Stimulated activated CD4-positive, alpha-beta T cell treated with anti-CD3 and anti-CD28 coated beads, Interleukin-12 subunit alpha, Interleukin-12 subunit beta, amount 100 ng/mL, for 48 hours (primary cell): ENCODE measurements at places on chromosomes 6 and 20.
A peak's percentile ranks its signal among the peaks of the same experiment; 100 is the strongest.

- no peak for DNase-seq
Observed at GRCh38 chr6:98539741-98540140, 294.6 kb upstream of the POU3F2 start.

DNA sequence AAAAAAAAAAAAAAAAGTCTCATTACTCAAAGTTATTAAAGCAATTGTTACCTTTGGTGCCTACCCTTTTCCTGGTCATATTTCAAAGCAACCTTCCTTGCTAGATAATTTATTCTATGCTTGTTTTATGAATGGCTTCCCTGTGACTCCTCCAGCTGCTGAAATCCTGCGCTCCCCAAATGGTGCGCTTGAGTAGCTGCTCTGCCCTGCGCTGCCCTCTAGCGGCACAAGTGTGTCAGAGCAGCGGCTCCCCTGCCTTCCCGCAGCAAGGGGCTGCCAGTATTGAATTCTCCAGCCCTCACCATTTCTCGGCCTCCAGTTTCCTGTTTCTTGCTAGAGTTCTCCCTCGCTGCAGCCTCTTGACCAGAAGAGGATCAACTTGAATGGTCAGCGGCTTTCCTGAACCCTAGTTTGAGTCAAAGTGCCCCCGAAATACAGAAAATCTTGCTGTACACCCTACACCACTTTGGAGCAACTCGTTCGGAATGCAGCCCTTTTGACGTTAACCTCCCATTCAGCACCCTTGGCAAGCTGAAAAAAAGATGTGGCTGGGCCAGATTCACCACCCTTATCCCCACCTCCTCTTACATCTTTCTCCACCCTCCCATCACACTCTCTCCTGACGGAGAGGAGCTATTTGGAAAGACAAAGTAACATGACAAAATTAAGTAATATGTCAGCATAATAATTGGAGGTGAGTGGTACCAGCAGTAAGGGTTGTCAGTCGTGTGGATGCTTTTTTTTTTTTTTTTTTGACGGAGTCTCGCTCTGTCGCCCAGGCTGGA lies 60.4 kb upstream of the KLHL31 start:
- peak; percentile 62 for DNase-seq

GRCh38 chr6:72446430-72446829 lies 175.4 kb upstream of the KCNQ5 start:
- no peak for DNase-seq

DNA sequence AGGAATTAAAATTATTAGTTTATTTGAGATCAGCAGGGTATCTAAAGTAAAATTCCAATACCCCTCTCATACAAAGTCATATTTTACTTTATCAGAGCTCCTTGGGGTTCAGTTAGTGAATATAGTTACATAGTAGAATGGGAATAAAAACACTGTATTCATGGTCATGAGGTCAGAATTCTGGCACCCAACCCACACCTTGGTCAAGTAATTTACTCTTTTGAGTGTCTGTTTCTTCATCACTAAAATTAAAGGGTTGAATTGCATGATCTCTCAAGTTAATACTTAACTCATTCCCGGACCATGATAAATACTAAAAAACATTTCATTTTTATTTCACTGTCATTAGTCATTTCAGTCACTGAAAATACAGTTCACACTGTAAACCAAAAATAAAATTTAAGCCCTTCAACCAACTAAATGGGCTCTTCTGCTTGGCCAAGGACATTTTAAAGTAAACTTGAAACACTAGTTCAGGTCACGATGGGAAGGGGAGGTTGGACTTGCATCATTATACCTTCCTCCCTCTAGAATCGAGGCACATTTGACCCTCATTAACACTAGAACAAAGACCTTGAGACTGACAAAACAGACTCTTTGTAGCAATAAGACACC lies 21.1 kb upstream of the HLA-DRB1 start:
- no peak for DNase-seq
